ENCODE measurements at places on chromosomes 1 and 21.

DNA sequence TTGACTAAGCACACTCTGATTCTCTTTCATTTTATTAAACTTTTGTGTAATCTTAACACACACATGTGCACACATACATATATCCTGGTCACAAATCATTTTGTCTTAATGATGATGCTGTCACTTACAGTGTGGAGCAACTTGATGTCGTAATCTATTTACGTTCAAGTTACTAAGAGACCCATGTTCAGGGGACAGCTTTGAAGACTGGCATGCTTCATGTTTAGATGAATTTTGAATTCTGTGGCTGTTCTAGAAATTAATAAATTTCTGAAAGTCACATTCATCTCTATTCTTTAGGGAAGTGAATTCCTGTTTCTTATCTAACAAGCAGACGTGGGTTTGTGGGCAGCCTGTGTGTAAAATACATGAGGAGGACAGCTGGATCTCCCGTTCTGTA, 1637.8 kb downstream of the PLA2G4A start:
- no peak for DNase-seq

DNA sequence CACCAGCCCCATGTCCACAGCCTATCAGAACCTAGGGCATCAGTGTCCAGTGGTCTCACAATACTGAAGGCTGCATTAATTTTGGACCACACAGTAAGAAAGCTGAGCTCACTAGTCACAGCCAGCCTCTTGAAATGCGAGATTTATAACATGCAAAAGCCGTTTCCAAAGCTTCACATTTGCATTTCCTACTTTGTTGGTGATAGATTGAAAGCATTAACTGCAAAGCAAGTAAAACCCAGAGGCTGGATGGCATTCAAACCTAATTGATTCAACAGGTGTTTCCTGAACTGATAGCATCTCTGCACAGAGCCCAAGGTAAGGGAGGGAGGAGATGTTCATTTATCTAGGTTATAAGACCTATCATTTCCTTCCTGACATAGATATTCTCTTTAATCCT, 410.1 kb downstream of the OMA1 start:
- DNase-seq, result no peak

- no peak for DNase-seq
Measured at GRCh38 chr1:200034761-200035396, 7.4 kb downstream of the NR5A2 start.

GRCh38 chr1:201346337-201346939, 31.0 kb downstream of the TNNT2 start:
- peak; percentile 9 for DNase-seq

GRCh38 chr1:109516872-109517271, 7.3 kb upstream of the AMIGO1 start:
- DNase-seq, result no peak

DNA sequence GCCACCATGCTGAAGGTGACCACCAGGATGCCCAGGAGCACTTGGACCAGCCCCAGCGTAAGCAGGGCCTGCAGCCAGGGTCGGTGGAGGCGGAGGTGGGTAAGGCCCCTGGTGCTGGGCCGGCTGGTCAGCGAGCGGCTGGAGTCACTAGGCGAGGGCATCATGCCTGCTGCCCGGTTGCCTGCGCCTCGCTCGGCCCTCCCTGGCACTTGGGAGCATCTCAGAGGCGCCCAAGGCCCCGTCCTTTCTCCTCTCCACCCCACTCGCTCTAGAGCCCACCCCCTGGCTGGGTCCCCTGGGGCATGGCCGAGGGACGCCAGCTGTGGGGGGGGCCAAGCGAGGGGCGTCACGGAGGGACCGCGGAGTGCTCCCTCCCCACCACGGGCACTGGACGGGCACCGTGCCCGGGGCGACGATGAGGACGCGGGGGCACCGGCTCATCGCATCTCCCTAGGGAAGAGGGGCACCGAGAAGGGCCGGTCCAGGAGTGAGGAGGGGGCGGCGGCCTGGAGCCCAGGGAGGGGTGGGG, 505 bp downstream of the ENTREP3 start:
- no peak for DNase-seq

Measured in smooth muscle cell of the brain vasculature (primary cell).